ENCODE measurements at places on chromosomes 3 and 15.

DNA sequence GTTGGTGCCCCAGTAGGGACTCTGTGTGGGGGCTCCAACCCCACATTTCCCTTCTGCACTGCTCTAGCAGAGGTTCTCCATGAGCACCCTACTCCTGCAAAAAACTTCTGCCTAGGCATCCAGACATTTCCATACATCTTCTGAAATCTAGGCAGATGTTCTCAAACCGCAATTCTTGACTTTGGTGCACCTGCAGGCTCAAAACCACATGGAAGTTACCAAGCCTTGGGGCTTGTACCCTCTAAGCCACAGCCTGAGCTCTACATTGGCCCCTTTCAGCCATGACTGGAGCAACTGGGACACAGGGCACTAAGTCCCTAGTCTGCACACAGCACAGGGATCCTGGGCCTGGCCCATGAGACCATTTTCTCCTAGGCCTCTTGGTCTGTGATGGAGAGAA lies 66.5 kb upstream of the VGLL3 start:
- DNase-seq, result no peak

- DNase-seq, result no peak
Observed at GRCh38 chr3:125109536-125109925, 53.7 kb upstream of the HEG1 start.

GRCh38 chr3:29353807-29354206 lies 72.9 kb downstream of the RBMS3 start:
- no peak for DNase-seq

DNA sequence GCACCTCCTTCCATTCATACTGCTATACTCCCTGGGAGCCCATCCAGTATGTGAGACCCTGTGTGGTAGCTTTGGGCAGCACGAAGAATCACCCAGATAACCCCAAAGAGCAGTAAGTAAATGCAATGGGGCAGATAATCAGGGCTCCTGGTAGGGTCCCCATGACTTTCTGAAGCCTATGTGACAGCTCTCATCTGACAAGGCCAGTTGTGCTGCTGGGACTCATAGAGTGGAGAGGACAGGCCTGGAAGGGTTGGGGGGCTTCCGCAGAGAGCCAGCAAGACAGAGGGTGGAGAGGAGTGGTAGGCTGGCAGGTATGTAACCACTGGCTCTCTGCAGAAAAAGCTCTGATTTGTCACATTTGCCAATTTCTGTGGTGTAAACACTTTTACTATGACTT lies 3.2 kb upstream of the SLC6A20 start:
- no peak for DNase-seq
